Dermis microvascular lymphatic vessel endothelial cell (primary cell): ENCODE measurements at places on chromosomes 5 and 9.

DNA sequence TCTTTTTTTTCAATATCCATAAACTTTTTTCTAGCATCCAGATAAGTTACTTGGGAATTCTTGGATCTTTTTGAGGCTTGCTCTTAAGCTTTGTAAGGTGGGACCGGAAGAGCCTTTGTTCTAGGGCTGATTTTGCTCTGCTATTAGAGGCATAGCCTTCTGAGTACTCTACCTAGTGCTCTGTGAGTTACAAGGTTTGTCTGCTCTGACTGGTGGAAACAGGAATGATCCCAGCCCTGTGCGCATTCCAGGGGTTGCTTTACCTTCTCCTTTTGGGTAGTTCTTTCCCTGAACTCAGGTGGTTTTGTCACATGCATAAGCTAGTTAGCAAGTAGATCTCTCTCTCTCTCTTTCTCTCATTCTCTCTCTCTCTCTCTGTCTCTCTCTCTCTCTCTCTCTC is 180.8 kb upstream of the PCSK5 start:
- DNase-seq: no peak

- no peak for DNase-seq
Measured at GRCh38 chr5:124870070-124870469, 123.6 kb upstream of the ZNF608 start.

GRCh38 chr5:146363161-146363874 is 24.7 kb downstream of the POU4F3 start:
- no peak for DNase-seq

DNA sequence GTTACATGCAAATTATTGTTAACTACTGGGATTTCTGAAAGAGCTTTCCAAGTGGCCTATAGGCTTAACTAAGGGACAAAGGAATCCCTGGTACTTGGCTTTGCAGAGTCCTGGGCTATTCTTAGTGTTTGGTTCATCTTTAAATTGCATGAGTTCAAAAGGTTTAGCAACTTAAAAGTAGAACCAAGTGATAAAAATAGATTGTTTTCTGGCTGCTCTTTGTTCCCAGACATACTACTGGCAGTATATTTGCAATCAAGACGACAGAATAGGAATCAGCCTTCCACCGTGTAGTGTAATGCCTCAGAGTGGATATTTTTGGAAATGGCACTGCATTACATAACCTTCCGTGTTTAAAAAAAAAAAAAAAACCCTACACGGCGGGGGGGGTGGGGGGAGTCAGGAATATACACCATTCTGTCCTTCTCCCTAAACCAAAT is 1.0 kb downstream of the NREP start:
- no peak for DNase-seq
